ENCODE measurements at places on chromosomes 4 and X.

DNA sequence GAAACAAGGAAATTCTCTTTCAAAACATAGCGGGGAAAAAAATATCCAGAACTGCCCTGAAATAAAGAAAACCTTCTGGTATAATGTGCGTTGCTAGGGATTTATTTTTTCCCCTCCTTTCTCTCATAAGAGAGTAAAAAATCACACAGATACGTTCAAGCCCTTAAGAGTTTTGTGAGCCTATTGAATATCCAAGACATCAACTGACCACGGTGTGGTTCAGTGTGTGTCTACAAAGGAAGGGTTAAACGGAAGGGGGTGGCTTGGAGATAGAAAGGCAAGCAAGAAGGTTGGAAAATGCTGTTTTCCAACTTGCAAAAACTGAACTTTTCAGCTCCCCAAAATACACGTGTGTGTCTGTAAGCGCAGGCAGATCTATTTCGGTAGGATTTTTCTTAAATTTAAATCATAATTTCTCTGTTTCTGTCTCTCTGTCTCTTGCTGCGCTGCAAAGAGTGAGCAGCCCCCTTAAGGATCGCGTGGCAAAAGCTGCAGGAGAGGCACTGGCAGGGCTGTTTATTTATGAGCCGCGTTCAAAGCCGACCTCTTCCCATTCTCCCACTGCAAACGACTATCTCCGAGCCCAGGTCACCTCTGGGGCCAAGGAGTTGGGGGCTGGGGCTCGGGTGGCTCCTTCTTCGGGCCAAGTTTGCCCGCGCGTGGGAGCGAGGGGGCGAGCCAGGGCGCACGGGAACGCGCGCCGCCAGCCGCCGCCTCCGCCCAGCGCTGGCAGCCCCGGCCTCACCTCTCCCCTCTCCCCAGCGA, 492 bp upstream of the SLIT2 start:
- peak; percentile 62 for DNase-seq

DNA sequence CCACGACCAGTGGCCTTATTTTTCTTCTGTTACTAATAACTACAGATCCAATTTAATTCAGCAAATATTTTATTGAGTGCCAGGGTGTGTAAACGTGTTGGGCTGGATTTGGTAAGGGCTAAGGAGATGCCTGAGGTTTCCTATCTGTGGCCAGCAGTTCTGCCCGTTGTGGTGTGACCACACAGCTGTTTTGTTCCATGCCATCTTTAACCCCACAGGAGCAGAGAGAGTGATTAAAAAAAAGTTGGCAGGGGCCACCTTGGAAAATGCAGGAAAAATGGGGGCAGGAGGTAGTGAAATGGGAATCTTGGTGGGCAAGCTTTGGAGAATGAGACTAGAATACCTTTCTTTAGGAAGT, 1.1 kb downstream of the PLAC8 start:
- no peak for DNase-seq

DNA sequence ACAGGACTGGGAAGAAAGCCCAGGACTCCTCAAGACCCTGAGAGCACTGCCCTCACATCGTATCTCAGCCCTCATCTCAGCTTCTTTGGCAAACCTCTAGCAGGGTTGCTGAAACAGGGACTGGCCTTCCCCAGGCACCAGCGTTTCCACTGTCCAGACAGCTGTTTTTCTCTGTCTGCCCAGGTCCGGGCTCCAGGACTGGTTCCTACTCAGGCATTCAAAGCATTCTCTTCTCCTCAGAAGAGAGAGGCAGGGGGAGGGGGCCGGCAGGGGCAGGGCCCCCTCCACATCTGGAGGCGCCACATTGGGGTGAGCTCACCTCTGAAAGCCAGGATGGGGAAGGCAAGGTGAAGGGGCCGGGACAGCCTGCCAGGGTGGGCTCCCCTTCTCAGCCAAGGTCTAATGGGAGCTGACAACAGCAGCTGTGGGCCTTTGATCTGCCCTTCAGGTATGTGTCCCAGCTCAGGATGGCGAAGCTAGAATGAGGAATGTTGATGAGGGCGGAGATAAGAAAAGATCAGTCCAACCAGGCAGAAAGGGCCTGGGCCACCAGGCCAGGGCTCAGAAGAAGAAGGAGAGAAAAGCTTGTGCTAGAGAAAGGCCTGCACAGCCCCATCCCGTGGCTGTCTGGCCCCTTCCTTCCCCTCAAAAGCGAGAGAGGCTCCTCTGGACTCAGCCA, 60.4 kb downstream of the PJA1 start:
- peak; percentile 36 for DNase-seq

- DNase-seq = no peak
These were observed 11.3 kb downstream of the MAGEA1 start for GRCh38 chrX:153190381-153190780.

- DNase-seq = peak; percentile 49
These were observed 33.6 kb upstream of the MXD4 start for GRCh38 chr4:2295500-2295899.

- DNase-seq = peak; percentile 92
These were observed 2.8 kb downstream of the VEGFC start for GRCh38 chr4:176789955-176790354.
